ENCODE measurements at places on chromosomes 11 and 22.

DNA sequence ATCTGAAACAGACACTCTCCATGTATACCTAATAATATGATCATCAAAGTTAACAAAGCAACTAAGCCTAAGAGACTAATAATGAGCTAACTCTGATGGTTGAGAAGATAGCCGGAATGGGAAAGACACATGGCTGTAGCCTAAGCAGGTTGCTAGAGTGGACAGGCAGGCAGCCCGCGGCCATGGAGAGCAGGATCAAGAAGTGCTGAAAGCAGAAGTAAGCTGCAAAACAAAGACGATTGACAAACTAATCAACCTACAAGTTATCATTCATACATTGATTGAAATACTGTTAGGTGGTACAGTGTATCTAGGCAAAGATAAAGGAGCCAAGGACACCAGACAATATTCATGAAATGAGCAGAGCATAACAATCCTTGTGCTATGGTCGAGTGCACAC lies 29.3 kb downstream of the SLN start:
- no peak for DNase-seq

DNA sequence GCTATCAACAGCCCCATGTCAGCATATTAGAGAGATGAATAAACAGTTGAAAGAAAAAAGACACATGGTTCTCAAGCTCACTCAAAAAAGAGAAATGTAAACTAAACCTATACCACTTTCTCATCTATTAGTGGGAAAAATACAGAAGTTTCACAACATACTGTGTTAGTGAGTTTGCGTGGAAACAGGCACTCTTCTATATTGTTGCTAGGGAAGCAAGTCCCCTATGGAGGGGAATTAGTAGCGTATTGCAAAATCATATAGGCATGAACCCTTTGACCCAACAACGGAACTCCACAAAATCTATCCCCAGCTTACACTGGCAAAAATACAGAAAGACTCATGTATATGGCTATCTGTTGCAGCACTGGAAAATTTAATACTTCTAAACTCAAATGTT lies 14.2 kb upstream of the RFPL2 start:
- no peak for DNase-seq

GRCh38 chr11:33893711-33894397 lies 2.0 kb upstream of the LMO2 start:
- peak; percentile 96 for DNase-seq

DNA sequence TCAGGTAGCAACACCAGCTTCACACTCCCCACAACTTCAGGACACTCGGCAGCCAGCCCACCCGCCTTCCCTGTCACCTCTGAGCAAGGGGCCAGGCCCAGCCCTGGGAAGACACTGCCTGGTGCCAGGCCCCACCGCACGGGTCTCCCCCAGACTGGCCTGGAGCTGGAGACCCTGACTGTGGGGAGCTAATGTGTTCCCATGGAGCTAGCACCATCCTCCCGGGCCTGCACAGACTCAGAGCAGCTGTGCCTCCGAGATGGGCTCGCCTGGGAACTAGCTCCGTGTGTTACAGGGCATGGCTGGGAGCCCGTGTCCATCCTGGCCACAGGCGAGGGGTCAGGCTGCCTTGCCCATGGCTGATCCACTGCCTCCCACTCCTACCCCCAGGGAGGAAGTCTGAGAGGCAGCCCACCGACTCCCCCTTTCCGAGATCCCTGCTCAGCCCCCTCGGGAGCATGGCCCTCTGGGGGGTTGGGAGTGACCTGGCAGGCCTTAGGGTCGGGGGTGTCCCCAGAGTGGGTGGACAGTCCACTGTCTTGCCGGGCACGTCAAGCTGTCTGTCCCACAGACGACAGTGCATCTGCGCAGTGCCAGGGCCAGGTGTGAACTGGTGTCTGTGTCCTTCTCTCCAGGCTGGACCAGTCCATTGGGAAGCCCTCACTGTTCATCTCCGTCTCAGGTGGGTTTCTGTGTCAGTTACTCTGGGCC lies 76.7 kb upstream of the KCNQ1OT1 start:
- no peak for DNase-seq
